GM12892 (cell line): ENCODE measurements at places on chromosomes 3 and 15.

DNA sequence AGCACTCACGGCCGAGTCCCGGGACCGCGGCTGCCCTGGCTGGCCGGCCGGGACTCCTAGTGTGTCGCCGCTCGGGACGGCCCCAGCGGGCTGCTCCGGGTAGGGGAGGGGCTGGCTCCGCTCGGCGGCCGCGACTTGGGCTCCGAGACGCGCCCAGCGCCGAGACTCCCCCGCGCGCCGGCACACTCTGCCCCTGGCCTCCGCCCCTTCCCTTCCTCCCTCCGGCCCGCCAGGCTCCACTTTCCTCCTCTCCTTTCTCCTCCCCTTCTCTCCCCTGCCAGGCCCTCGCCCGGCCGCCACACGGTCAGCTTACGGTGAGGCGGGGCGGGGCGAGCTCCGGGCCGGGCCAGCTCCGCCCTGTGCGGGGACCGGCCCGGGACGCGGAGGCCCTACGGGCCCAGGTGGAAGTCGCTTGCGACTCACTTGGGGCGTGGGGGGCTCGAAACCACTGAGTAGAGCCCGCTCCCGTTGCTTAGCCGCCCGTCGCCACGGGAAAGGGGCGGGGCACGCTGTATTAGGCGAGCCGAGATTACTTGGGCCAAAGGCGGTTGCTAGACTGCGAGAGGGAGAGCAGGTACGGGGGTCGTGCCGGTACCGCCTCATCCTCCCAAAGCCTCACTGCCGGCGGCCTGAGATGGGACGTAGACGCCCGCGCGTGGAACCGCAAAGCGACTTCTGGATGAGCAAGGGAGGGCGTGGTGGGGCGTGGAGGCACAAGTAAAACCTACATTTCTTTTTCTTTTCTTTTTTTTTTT, at the start of gene ITGB5:
TSS of gene ITGB5 (minus strand) at position 189 of the 755 bp plus-strand sequence. CDS start 365 bp downstream, outside the sequence.
- DNase-seq, result peak; percentile 49

DNA sequence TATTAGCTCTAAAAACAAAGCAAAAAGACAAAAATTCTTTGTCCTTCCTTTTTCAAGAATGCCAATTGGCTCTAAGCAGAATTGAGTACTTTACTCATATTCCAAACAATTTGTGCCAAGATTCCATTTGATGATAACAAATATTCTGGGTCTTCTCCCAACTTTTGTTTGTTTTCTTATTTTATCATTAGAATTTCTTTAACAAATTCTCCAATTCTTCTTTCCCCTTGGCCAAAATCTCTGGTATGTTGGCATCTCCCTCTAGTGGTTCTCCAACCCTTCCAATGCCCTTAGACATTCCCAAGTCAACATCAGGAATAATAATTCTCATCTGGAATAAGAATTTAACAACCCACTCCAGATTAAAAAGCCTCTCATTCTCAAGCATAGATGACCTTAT, 5.3 kb downstream of the CPOX start:
- no peak for DNase-seq

GRCh38 chr3:19596408-19596807, 337.6 kb downstream of the EFHB start:
- DNase-seq, result no peak

DNA sequence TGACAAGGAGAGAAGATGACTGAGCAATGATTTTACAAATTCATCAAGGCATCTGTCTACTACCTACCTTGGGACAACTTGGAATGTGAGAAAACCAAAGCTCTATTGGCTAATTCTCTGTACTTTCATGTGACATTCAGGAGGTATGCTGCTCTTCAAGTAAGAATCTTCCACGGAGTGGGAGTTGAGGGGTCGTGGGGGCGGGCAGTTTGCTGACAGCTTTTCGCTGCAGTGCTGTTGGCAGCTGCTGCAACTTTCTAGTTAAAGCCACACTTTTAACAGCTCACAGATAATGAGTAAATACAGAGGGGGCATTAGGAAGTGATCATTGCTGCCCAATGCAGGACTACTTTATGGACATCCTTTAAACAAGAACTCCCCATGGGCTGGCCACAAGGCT, 22.3 kb downstream of the CLDN1 start:
- no peak for DNase-seq

- DNase-seq, result no peak
Measured at GRCh38 chr3:72171946-72172345, 387.0 kb upstream of the PROK2 start.

- DNase-seq, result no peak
Measured at GRCh38 chr3:115638991-115639390, 15.7 kb downstream of the GAP43 start.

DNA sequence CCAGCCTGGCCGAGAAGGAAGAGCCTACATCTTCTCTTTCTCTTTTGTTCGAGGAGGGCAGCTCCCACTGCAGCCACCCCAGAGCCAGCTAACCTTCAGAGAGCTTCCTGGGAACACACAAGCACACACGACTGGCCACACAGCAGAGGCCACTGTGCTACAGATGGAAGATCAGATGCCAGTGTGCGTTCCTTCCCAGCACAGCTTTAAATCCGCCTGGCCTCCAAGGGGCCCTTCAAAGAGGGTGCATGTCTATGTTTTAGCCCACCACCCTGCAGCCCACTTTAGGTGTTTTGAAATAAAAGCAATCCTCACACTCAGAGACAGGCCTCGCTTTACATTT, 12.4 kb downstream of the ALDH1A3 start:
- no peak for DNase-seq

DNA sequence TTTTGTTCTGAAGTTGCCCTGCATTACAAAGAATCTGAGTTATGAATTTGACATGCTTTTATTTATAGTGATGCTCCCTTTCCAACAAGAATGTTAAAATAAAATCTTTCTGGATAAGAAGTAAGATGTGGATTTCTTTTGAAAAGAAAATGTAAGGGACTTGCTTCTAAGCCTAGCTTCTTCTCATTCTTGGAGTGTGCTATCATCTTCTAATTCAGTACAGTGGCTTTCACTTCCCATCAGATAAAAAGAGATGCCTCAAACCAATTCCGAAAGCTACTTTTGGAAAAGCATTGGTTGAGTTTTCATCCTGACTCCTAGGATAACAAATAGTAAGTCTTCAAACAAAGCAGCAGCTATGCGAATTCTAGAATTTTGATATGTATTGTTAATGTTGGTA, 197.0 kb upstream of the ZPLD1 start:
- no peak for DNase-seq

GRCh38 chr3:46929324-46929723, 47.2 kb downstream of the CCDC12 start:
- DNase-seq, result no peak

DNA sequence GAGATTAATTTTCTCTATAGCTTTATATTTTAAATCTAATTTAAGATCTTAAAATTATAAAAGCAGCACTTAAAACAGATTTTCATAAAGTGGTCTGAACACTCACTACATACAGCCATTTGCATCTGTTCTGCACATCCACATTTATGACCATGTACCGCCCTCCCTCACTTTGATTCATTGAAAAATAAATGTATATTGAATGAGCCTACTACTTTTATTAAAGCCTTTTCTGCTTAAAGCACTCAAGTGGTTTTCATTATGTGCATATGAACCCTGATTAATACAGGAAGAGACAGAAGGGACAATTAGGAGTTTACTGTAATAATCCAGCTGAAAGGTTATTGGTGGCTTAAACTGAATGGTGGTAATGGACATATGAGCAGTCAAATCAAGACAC, 129.4 kb downstream of the DLG1 start:
- no peak for DNase-seq

GRCh38 chr3:163779396-163780344, 1298.6 kb downstream of the SI start:
- DNase-seq, result no peak

DNA sequence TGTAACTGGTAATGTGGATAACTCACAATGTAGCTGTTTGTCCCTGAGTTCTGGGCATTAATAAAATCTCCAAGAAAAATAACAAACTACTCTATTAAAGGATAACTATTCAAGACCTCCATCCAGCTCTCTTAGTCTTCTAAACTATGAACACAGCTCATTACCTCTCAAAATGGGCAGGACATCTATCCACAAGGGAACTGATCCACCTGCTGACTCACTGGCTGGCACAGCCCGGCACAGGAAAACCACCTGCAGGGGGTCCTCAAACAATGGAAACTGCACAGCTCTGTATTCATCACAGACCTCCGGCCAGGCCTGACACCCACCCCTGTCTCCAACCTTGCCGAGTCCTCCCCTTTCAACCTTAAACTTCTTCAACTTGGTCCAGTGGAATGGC, 255.4 kb downstream of the TJP1 start:
- no peak for DNase-seq

DNA sequence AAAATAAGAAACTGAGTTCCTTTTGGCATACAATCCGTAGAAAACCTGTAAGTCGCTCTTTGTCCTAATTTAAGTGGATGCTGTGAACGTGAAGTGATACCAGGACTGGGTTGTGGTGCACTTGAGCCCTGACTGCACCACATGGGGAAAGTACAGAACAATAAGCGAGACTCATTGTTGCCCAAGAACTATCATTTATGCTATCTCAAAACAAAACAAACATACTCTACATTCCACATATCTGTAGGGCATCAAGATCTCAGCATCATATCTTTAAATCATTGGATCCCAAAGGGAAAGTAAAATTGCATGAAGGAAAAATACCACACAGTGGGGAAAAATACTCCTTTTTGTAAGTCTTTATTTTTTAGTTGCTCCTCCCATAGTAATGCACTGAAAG, 580.3 kb downstream of the MECOM start:
- DNase-seq, result no peak

DNA sequence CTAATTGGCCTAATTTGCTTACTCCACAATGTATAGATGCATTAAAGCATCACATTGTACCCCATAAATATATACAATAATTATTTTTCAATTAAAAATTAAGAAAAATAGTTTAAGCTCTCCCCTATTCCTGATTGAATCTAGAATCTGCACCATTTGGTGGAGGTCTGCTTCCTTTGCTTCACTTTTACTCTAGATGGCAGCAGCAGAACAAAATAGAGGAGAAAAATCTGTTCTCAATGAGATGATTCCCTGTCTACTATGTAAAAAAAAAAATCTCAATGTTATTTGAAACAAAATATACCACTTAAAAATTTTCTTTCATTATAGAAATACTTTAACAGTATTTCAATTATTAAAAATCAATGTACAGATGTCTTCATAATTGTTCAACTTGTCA, 109.6 kb upstream of the FXR1 start:
- DNase-seq, result no peak

DNA sequence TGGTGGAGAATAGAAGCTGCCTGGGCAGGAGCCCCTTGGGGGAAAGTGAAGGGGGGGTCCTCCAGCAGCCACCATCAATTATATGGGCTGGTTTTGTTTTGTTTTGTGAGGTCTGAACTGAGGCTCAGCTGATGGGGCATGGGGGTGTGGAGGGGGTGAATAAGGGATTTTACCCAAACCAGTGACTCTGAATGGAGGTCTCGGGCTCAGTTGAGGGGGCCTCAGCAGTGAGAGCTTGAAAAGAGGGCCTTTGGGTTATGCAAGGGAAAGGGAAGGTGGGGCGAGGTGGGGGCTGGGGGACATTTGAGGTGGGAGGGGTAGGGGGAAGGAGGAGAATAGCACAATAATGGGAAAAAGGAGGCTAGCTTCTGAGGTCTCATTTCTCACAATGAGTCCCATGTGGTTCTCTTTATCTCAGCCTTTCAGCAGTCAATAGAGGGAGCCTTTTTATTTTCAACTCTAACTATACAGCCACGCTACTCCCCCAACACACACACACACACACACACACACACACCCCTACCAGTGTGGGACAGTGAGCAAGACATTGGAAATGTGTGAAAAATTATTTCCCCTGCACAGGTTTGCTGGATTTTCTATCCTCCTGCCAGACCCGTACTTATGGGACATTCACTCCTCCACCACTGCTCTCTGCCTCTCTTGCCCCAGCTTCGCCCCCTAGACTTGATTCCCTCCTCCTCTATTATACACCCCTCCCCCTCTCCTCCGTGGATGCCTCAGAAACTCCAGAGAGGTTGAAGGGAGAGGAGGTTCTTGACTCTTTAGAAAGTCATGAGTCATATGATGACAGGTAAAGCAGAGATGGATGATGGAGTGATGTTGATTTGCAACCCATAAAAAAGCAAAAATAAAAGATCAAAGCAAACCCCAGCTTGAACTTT, 96.0 kb downstream of the GTPBP8 start:
- no peak for DNase-seq

DNA sequence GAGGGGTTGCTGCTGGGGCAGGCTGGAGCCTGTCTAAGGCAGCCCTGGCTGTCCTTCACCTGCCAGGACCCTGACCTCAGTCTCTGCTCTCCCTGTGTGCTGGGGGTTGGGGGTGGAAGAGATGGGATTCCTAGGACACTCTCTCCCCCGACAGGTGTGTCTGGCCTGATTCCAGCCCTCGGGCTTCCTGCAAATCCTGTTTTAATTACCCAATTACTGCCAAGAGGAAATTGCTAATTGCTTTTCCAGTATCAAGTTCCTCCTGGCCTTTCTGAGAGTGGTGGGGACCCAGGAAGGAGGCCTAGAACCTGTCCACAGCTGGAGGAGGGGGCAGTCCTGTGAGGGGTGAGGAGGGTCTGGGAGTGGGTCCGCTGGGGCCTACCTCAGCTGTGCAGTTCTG, 15.8 kb downstream of the PLXNA1 start:
- DNase-seq, result no peak

DNA sequence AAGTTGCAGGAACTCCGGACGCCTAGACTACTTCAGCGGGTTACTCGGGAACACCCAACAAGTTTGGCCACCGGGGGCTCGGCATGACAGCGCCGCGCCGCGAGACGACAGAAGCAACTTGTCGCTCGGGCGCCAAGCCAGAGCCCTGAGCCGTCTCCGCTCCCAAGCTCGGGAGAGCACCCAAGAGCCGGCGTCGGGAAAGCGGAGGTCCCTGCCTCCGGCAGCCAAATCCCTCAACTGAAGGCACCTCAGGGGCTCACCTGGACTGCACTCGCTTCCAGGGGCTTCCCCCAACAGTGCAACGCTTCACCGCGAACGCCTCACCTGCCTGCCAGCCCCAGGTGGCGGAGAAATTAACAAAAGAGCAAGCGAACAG, 640 bp downstream of the MB21D2 start:
- DNase-seq, result peak; percentile 38

- no peak for DNase-seq
Measured at GRCh38 chr3:119864476-119864875, 82.6 kb downstream of the NR1I2 start.

GRCh38 chr15:50857763-50858162, 50.7 kb upstream of the AP4E1 start:
- DNase-seq, result no peak

GRCh38 chr15:79168922-79169456, 78.4 kb upstream of the RASGRF1 start:
- DNase-seq, result no peak

DNA sequence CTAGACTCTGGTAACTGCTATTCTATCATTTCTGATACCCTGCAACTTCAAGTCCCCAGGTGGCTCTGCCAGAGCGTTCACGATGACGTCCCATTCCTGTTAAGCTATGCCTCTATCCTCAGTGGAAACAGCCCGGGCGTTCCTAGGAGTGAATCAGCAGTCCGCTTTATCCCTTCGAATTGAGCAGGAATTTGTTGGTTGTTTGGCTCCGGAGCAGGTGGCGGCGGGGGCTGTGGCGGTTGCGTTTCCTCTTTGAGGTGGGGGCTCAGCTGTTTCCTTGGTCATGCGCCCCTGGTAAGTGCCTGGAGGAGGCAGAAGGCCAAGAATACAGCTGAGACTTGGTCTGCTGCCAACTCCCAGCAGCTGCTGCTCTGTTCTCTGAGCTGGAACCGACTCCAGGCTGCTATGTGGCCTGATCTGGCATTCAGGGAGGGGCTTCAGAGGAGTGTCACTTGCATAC, 25.2 kb downstream of the ARPP21 start:
- no peak for DNase-seq
